NCI-H2171 (cell line): ENCODE measurements at places on chromosomes 6 and 20.
A peak's percentile ranks its signal among the peaks of the same experiment; 100 is the strongest.

DNA sequence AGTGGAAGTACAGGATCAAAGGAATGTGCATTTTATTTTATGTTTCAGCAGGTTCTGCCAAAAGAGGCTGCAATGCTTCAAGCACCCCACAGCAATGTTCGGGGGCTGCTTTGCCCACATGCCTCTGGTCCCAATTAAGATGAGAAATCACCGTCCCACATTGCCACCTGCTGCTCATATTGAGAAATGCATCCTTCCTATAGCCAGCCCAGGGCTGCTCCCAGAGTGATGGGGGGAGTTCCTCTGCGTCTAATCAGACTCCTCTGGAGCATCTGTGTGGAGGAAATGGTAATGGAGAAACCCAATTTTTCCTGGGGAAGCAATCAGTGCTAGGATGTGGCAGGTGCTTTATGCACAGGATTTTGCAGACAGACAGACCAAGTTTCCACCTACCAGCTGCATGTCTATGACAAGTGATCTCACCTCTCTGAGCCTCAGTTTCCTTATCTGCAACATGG, 33.7 kb downstream of the PTGIS start:
- DNase-seq, result peak; percentile 75

DNA sequence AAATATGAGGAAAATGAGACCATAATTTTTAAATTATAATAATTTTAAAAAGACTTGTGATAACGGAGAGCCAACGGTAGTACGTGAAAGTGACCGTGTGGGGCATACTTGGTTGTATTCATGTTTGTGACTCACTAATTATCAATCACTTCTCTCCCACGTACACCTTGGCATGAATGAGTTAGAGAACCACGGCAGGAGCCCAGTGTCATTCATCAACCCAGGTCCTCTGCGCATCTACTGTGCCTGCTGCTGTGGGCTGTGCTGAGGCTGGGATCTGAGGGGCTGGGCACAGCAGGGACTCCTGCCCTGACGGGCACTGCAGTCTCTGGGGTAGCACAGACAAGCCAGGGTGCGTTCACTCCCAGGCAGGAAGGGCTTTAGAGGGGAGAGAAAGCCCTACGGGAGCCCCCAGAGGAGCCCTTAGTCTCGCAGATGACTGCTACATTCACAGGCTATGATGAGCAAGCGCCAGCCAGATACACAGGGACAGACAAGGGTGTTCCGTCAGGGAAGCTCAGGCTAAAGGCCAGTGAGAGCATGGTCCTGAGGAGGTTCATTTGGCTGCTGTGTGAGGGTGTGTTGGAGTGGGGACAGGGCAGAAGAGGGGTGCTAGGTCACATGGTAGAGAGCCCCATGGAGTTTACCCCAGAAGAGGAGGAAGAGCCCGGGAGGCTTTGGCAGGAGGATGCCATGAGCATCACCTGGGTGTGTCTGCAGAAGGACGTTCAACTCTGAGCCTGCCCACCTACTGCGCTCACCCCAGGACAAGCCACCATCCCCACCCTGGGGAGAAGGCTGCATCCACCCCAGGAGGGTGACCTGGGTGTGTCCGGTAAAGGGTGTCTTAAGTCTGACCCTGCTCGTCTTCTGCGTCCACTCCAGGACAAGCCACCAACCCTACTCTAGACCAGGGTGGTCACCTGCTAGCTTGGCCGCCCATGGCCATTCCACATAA, 8.2 kb upstream of the RPS6KA2 start:
- no peak for DNase-seq

GRCh38 chr20:16111852-16112412, 461.3 kb downstream of the KIF16B start:
- DNase-seq, result no peak

DNA sequence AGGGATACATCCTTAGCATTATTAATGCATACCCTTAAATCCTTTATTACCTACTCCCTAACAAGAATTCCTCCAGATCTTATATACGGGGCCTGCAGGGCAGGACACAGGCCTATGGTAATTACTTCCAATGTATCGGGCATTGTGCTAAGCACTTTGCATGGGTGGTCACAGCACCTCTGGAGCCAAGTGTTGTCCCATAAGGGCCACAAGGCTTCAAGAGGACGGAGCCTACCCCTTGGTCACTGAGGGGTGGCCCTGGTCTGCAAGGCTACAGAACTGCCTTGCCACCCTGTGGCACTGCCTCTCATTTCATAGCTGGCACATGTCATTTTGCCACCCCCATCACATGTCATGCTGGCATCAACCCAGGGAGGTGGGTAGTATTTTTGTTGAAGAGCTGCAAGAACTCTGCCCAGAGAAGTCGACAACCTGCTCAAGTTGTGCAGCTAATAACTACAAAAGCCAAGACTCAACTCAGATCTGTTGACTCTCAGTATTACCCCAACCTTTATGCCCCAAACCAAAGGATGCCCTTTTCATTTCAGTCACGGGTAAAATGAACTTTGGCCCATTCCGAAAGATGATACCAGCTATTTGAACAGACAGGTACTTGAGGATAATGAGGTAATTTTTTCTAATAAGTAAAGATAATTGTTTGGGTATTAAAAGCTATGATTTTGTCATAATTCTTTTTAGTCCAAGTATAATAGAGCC, 144.1 kb upstream of the AKAP12 start:
- DNase-seq, result no peak

DNA sequence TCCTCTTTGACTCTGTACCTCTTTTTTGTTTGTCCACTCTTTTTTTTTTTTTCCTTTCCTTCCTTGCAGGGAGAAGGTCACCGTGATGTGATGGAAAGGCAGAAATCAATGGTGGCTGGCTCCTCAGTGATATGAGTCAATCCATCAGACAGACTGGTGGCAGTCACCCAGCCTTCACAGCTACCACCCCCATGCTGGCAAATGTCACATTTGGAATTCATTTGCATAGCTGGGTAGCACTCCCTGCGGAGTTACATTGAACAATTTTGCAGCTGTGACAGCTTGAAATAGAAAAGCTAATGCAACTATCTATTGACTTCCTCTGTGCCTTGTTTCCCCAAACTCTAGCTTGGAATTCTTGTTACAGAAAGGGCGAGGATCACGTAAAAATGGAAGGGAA, 668.4 kb downstream of the C6orf118 start:
- no peak for DNase-seq

DNA sequence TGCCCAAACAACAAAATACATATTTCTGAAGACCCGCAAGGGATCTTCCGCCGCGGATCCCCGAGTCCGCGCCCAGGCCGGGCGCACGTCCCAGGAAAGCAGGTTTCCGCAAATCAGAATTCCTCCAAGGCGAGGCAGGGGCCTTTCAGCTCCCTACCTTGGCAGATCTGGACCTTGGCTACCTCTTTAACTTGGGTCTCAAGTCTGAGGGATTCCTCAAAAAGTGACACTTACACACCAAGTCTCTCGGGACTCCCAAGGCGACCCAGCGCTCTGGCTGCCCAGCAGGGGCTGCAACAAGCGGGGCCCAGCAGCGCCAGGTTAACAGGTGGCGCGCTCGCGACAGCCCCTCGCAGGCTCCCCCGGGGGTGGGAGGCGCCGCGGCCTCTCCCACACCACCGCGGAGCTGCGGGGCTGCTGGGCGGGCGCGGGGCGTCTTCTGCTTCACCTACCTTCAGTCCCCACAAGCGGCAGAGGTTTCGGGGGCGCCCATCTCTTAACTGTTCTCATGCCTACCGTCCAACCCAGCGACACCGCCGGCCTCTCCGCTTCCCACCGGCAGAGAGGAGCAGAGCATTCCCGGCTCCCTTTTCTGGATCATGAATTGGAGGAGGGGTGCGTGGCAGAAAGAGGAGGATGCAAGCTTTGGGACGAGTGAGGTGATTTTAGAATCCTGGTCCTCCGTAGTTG, 414 bp downstream of the SIM1 start:
- no peak for DNase-seq

GRCh38 chr6:2063547-2063946, 181.9 kb downstream of the GMDS start:
- DNase-seq, result no peak

DNA sequence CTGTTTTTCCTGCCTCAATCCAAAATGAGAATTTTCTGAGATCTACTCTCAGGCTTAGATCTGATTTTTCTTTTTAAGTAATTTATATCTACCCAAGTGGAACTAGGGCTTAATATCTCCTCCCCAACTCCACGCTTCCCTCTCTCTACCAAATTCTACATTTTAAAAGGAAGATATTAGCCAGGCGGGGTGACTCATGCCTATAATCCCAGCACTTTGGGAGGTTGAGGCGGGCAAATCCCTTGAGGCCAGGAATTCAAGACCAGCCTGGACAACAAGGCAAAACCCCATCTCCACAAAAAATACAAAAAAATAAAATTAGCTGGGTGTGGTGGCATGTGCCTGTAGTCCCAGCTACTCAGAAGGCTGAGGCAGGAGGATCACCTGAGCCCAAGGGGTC, 61.0 kb downstream of the MTFR2 start:
- no peak for DNase-seq

DNA sequence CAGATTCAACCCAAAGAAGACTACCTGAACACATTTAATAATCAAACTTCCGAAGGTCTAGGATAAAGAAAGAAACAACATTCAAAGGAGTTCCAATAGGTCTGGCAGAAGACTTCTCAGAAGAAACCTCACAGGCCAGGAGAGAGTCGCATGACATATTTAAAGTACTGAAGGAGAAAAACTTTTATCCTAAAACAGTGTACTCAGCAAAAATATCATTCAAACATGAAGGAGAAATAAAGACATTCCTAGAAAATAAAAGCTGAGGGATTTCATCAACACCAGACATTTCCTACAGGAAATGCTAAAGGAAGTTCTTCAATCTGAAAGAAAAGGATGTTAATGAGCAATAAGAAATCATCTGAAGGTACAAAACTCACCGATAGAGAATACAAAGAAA, 108.6 kb downstream of the BTBD9 start:
- no peak for DNase-seq
